ENCODE measurements at places on chromosomes 2 and 18.

- DNase-seq: no peak
Observed at GRCh38 chr2:140344838-140345237, 1564.6 kb upstream of the NXPH2 start.

DNA sequence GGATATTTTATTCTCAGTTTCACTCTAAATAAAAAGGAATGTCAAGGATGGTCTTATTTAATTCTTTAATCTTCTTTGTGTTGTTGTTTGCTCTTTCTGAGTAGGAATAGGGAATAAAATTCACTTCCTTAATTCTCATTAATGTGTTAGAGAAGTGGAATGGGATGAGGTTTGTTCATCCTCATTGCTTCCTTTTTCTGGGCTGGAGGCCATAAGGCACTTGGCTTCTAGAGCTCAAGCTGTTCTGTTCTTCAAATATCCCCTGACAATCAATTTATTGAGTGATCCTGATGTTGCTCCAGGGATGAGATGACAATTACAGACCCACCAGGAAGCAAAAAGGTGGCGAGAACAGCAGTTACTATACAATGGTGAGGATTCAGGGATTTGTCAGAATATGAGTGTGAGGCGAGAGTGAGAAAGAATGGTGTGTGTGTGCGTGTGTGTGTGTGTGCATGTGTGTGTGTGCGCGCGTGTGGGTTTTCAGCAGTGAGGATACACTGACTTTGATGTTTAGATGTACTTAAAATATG is 557.6 kb upstream of the FANCL start:
- DNase-seq: no peak

DNA sequence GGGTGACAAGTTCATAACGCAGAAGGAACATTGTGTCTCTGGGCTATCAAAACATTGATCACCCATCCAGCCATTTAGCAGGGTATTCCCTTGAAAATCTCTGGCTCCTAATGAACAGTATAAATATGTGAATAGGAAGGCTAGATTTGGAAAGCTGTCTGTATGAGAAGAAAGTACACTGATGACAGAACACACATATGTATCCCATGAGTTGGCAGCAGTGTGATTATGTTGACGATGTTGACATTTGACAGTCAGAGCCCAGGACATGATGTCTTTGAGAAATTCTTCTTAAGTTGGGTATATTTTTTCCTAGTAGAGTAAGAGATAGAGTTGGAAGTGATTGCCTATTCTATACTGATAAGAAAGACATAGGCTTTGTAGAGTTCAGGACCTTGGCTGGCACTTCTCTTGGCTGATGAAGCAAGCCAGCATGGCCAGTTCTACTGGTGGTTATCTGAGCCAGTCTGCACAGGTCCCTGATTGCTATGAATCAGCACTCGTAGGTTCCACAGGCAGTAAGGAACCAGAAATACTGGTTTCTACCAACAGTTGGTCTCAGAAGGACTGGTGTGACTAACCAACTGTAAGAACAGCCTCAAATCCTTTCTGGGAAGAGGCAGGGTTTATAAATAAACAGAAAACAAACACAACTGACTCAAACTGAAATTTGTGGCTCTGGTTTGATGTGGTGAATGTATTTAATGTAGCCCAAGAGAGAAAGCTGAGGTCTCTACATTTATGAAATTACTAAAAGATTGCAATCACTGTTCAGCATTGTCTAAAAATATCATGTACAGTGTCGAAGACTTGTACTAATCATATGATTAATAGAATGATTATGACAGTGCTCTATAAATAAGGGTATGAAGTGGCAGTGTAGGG is 43.9 kb upstream of the RAPH1 start:
- no peak for DNase-seq

DNA sequence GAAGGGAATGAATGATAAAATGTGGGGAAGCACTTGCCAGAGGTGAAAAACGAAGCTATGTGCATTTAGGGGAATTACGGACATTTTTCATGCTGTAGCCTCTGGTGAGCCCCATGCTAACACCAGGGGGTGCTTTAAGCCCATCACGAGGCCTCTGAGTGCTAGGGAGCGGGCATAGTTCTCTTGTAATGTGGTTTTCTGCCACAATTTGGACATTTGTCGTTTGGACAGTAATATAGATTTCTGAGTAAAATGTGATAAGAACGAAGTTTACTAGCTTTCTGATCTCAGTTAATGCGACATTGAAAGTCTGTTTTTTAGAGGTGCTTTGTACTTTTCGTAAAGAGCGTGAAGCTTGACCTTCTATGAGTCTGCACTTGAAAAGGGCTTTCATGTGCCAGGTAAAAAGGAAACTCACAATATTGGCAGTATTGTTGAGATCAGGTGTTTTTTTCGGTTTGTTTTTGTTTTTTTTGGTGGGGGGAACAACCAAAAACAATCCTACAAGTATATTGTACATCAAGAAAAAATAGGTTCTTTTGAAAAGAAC is 50.6 kb downstream of the TRAF3IP1 start:
- DNase-seq: no peak

- no peak for DNase-seq
Observed at GRCh38 chr2:59824314-59824713, 729.1 kb downstream of the BCL11A start.

GRCh38 chr2:88857951-88858411 is 166.5 kb downstream of the RPIA start:
- DNase-seq: no peak

GRCh38 chr2:67854103-67854743 is 208.6 kb downstream of the C1D start:
- no peak for DNase-seq

- no peak for DNase-seq
Observed at GRCh38 chr2:18426174-18426573, 134.3 kb downstream of the RDH14 start.

DNA sequence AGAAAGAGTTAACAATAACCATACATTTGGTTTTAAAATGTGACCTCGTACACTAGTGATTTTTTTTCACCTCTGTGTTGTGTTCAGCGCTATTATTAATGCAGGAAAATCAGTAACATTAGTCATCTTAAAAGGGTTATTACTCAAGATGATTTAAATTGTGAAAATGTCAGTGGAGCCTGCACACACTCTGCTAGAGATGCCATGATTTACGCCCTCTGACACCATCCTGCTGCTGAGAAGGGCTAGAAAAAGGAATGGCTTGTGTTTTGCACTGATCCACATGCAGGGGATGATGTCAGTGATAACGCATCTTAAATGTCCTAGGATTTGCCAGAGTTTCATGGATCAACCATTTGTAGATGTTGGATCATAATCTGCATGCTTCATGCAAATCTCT is 121.3 kb upstream of the BOD1L2 start:
- no peak for DNase-seq

DNA sequence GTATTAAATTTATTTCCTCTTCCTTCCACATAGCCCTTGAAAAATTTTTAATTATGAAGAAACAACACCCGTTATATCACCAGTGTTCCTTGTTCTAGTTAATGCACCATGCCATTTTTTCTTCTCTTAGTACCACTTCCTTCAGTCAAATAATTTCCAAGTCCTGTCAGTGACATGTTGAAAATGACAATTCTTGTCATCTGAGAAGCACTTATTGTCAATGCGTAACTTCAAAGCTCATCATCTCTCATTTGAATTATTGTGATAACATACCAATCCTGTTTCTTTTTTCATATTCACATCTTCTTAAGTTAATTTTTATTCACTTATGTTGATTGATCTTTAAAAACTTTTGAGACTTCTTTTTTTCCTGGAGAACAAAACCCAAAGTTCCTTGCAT is 320.4 kb downstream of the ASXL3 start:
- DNase-seq: no peak

DNA sequence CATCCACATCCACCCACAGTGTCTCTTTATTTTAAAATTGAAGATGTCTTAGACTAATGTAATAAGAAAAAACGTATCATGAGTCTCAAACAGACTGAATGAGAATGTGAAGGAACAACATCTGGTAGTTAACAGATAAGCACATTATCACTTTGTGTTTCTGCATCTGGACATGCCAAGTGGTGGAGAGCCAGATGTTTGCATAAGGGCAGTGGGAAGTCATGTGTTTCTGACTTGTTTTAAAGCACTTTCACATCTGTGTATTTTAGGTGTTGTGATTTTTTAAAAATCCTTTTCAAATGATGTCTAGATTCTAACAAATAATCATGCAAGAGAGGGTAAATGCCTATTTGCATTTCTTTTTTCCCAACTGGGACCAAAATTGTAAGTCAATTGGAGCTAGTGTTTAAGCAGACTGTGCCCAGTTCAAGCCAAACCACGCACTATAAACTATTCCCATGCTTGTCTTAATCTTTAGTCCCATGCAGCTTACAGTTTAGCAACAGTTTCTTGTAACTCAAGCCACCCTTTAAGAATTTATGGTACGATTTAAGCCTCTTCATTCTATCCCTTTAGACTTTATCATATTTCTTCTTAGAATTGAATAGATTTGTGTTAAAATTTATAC is 272.7 kb upstream of the DOK6 start:
- DNase-seq: no peak

GRCh38 chr2:233919938-233920337 is 2.8 kb downstream of the TRPM8 start:
- no peak for DNase-seq

GRCh38 chr2:196380098-196380497 is 208.7 kb upstream of the STK17B start:
- no peak for DNase-seq

DNA sequence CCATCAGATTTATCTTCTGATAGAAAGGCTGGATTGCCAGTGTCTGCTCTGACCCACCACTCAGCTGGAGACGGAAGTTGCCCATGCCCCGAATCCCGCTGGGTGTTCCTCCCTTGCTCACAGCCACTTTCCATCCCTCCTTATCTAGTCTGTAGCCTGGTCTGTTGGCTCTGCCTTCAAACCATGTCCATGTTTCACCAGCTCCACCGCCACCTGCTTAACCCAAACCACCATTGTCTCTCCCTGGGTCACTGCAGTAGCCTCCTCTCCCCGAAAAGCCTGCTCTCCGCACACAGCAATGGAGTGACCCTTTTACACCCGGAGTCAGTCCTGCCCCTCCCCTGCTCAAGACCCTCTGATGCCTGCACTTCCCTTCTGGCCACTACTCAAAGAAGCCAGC is 60.4 kb downstream of the GLI2 start:
- DNase-seq: no peak

All from anterior cingulate cortex (tissue), 58 donors.